ENCODE measurements at places on chromosomes 1 and 21.

DNA sequence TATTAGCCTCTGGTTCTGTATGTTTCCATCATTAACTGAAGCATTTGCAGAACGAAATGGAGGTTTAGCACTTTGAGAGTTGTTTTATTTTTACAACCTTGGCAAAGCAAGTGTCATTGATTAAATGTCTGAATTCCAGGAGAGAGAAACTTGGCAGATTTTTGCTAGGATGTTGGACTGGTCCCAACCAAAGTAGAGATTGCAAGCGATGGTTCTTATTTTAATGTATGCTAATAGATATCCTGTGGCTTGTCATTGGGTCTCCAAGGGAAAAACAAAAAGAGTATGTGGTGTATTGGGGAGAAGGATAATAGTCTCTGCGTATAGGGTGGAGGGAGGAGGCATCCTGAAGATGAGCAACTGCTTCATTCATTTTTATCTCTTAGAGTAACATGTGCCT, 457.2 kb upstream of the RUNX1 start:
- no peak for DNase-seq

DNA sequence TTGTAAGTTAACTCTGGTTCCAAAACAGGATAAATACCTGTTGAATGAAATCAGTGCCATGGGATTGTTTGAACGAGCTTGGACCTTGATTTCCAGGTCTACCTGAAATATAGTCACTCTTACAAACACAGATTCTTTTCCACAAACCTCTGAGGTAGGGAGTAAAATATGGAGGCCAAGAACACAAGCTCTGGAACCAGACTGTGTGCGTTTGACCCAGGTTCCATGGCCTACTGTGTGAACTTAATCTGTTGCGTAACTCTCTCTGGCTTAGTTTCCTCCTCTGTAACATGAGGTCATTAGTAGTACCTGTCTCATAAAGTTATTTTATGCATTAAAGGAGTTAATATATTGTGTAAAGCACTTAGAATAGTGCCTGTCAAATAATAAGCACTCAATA, 25.1 kb downstream of the DENND2D start:
- no peak for DNase-seq

DNA sequence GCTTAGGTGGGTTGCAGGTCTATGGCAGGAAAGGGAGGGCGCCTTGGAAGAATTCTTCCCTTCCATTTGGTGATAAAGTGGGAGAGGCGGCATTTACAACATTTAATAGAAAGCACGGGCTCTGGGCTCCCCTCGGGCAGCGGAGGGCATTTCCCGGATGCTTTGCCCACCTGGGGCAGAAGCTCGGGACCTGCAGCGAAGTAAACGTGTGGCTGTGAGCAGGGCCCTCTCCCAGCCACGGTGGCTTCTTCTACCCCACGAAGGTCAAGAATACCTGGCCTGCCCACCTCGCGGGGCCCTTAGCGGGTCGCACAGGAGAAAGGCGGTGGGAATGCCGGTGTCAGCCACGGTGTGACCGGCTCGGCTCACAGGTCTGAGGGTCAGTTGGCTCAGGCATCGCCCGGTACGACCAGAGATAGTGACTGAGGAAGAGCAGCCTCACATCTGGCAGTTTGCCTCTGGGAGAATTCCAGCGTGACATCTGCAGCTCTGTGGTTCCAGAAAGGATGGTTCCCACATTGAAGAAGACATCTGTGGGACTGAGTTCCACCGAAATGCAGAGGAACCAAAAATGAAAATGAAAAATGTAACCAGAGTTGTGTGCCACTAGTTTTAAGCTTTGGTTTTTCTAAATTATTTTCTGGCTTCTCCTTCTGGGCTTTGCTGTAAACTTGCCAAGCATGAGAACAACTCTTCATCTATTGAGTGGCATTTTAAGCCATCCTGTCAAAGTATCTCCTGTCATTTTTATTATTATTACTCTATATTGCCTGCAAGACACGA, 720 bp upstream of the F3 start:
- DNase-seq = no peak

DNA sequence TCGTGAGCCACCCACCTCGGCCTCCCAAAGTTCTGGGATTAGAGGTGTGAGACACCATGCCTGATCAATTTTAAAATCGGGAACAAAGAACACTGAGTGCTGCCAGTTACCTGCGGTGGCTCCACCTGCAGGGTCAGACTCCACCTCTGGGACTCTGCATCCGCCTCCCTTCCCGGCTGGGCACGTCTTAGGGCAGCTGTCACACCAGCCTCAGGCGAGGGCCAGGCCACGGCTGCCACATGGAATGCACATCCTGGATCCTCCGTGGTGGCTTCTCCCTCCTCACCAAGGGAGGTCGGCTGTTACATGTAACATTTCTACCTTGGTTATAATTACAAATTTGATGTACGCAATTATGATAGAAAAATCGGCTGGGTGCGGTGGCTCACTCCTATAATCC, 5.9 kb upstream of the MXRA8 start:
- no peak for DNase-seq

DNA sequence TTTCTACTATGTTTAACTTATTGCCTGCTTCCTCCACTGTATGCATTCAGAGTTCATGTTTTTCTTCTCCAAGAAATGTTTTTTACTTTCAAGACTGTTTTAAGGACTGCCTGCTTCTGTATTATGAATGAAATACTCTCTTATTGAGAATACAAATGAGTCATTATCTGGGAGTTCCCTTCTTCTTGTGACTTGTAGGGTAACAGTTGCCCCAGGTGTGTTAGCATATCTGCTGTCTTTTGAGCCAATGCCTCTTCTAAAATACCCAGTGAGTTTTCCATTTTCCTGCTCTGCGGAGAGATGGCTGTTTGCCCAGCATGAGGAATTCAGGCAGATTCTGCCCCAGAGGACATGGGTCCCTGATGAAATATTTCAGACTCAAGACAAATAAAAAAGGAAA, 34.1 kb upstream of the ST6GALNAC5 start:
- DNase-seq = no peak

DNA sequence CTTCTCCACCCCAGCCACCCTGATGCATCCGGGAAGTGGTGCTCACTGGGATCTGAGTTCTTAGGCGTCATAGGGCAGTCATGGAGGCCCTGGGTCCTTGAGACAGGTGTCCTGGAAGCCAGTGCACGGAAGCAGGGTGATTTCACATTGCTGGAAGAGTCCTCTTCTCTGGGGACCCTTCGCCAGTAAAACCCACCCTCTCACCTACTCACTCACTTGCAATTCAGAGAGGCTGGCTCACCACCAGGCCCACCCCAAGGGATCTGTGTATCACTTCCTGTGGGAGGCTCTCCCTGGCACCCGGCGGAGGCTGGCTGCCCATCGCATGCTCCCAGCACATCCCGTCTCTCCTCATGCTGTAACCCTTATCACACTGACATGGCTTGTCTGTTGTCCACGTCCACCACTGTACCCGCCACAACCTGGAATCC, 40.2 kb upstream of the EPS8L3 start:
- no peak for DNase-seq

DNA sequence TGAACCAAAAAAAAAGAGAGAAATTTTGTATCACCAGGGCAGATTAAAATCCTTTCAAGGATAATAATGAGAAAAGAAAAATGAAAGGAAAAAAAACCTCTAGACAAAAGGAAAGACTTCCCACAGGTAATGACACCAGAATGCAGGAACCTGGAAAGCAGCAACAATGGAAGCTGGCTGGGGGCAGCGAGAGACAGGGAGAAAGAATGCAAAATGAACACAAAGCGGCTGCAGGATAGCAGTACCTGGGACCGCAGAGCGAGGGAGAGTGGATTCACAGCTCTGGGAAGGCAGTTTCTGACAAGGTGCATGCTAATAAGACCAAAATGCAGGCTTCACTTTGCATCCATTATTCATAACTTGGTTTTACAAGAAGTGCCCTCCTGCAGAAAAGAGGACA, 349.0 kb downstream of the SIPA1L2 start:
- no peak for DNase-seq

DNA sequence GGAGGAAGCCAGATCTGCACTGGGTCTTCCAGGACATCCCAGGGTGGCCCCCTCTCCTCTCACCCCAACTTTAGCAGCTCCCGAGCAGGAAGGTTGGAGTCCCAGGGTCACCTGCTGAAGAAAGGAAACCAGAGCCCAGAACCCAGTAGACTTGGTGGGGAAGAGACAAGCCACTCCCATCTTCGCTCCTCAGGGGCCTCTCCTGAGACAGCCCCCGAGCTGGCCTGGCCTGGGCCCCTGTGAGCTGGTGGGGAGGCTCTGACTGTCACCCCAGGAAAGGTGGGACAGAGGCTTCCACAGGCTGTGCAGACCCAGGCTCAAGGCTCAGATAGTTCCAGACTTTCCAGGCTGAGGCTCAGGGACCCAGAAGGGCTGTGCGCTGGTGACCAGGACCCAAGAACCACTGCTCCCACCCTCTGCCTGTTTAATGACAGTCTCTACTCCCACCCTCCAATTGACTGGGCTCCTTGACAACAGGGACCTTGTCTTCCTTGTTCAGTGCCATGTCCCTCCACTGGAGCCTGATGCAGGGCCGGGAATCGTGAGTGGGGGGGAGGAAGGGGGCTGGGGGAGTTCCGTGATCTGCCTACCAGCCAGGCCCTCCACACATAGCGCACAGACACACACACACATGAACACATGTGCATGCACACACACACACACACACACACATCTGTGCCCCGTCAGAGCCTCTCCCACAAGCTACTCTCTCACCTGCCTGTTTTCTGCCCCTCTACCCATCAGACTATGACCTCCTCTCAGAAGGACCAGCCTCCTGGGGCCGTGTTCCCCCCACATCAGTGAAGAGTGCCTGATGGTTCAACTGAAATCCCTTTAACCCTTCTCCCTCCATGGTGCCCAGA, 401.2 kb downstream of the MATN1 start:
- no peak for DNase-seq

- DNase-seq = no peak
Observed at GRCh38 chr1:223208164-223209076, 65.4 kb upstream of the TLR5 start.

GRCh38 chr1:182207300-182207699, 145.8 kb upstream of the ZNF648 start:
- DNase-seq = no peak
